NCI-H1694 (cell line): ENCODE measurements at places on chromosomes 16 and 17.

GRCh38 chr17:9110501-9110900 is 89.2 kb downstream of the NTN1 start:
- DNase-seq = no peak

GRCh38 chr16:19555938-19556771 is 652 bp downstream of the VPS35L start:
- DNase-seq = no peak

- DNase-seq = no peak
Measured at GRCh38 chr17:9286434-9286833, 265.1 kb downstream of the NTN1 start.

- no peak for DNase-seq
Measured at GRCh38 chr16:87117936-87118335, 199.3 kb downstream of the C16orf95 start.

GRCh38 chr17:62950067-62950466 is 16.0 kb upstream of the TANC2 start:
- DNase-seq = no peak

GRCh38 chr17:40313668-40314583 is 4.9 kb downstream of the RARA start:
- DNase-seq = peak; percentile 57

DNA sequence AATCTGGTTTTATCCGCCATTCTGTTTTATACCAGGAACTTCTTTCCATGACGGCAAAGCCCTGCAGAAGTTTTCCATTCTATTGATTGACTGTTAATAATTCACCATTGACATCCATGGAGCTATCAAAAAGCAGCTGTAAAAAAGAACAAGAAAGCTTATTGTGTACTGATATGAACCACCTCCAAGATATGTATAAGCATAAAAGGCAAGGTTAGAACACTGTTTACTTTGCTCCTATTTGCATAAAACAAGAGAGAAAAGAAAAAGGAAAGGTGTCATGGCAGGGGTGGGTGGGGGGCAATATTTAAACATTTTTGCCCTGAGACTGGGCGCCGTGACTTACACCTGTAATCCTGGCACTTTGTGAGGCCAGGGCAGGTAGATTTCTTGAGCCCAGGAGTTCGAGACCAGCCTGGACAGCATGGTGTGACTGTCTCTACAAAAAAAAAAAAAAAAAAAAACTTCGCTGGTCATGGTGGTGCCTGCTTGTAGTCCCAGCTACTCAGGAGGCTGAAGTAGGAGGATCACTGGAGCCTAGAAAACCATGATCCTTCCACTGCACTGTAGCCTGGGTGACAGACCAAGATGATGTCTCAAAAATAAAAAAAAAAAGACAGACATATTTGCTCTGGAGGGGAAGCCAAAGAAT is 52.5 kb downstream of the TMEM114 start:
- DNase-seq = no peak

DNA sequence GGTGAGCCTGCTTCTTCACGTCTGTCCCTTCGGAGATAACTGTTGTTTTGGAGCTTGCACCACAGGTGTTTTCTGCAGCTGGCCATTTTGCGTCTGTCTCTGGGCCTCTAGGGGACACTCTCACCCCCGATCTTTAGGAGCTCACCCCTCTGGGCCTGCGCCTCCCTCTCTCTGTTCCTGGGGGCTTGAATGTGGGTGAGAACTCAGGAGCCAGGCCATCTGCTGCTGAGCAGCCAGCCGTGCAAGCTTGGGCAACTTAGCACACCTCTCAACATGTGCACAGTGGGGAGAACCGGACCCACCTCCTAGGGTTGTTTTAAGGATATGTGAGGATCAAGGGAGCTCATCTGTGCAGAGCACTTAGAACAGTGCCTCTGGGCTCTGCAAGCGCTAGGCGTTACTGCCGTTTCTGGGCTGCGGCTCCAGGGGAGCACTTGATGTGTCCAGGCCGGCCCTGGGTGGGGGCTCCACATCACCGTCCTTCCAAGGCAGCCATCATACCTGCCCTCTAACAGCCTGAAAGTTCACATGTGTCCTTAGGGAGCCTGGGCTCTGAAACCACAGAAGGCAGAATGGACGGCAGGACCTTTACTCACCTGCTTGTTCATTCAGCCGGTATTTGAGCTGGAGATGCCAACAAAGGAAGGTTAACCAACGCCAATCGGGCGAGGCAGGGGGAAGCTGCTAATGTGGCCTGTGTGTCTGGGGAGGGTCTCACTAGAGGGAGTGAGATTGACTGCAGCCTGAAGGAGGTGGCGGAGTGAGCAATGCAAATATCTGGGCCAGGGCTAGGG is 66.3 kb downstream of the MRC2 start:
- peak; percentile 92 for DNase-seq

- DNase-seq = no peak
Measured at GRCh38 chr17:1002412-1002753, 5.5 kb downstream of the TIMM22 start.

DNA sequence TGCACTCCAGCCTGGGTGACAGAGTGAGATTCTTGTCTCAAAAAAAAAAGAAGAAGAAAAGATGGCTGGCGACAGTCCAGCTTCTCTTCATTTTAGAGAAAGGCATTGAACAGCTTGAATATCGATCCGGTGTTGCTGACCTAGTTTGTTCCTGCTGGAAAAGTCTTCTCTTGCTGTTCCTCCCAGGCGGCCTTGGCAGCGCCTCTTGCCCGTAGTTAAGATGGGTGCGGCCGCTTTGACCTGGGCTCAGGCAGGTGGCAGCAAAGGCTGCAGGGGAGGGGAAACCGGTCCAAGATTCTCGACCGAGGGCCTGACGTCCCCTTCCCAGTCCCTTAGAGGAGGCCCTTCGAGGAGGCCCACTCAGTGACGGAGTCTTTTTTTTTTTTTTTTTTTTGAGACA is 3.8 kb upstream of the ZNF764 start:
- no peak for DNase-seq

GRCh38 chr16:630249-630814 is 453 bp upstream of the WFIKKN1 start:
- DNase-seq = no peak

DNA sequence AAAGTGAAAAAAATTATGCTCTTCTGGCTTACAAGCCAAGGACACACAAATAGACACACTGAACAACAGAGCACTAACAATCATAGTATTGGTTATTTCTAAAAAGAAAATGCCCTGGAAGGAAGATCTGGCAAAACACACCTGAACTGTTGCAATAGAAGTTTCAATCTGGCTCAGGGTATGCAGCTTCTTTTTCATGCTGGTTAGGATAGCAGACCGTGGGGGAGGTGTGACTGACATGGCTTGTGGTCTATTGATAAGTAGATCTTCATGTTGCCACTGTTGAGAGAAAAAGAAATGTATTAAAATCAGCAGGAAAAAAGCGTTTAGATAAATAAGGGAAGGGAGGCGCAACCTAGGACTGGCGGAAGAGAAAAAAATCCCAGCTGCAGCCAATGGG is 26.5 kb upstream of the ARL6IP1 start:
- no peak for DNase-seq

DNA sequence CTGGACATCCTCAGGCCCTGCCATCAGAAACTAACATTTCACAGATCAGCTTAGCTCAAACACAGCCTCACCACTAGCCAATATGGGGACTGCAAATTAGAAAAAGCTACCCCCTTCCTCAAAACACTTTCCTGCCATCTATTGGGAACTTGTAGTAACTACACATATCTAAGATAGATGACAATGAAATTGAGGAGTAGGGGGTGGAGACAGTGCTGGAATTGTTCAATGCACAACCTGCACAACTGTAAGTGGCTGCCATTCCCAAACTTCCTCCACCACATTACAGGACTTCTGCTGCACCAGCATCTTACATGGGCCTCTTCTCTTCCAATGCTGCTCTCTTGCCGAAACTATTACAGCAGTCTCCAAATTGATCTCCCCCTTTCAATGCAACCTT is 21.9 kb downstream of the AIPL1 start:
- DNase-seq = peak; percentile 83

DNA sequence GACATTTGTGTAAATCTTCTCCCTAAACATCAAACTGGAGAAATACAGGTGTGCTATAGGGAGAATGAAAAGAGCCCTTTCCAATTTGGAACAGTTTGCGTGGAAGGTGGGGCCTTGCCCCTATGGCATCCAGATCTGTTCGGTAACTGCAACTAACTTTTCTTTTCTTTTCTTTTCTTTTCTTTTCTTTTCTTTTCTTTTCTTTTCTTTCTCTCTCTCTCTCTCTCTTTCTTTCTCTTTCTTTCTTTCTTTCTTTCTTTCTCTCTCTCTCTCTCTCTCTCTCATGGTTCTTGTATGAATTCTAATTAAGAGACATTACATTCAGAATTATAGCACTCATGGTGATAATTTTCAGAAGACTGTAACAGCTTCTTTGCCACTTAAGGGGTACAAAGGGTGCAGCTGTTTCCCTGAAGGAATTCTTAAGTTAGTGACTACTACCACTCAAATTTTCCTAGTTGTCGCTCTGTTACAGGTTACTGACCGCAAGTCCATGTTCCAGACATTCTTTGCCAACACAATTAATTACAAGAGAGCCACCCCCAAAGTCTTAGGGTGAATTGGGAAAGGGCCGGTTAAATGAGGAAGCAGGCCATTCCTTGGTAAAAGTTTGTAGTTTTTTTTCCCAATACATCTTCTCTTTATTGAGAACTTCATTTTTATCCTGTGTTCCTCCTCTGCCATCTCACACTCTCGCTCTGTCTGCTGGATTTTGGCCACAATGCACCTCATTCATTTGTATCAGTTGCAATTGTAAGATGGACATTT is 69.8 kb downstream of the KSR1 start:
- DNase-seq = no peak

GRCh38 chr17:36514856-36515255 is 19.8 kb downstream of the MYO19 start:
- no peak for DNase-seq

GRCh38 chr16:84175350-84176081 is 11.3 kb downstream of the TAF1C start:
- DNase-seq = peak; percentile 55

DNA sequence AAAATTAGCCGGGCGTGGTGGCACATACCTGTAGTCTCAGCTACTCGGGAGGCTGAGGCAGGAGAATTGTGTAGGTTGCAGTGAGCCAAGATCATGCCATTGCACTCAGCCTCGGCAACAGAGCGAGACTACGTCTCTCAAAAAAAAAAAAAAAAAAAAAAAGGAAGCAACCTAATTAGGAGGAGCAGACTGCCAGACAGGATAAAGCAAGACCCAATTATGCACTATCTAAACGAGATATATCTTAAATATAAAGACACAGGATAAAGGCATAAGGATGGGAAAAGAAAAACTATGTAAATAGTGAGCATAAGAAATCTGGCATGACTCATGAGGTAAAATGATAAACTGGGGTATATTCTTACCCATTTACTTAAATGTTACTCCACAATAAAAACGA is 4.9 kb downstream of the TXNDC11 start:
- no peak for DNase-seq

GRCh38 chr17:80285237-80285920 is 24.7 kb downstream of the RNF213 start:
- DNase-seq = no peak

GRCh38 chr17:68398691-68399637 is 58.3 kb downstream of the WIPI1 start:
- no peak for DNase-seq

GRCh38 chr17:49742166-49742638 is 21.7 kb downstream of the FAM117A start:
- DNase-seq = no peak

DNA sequence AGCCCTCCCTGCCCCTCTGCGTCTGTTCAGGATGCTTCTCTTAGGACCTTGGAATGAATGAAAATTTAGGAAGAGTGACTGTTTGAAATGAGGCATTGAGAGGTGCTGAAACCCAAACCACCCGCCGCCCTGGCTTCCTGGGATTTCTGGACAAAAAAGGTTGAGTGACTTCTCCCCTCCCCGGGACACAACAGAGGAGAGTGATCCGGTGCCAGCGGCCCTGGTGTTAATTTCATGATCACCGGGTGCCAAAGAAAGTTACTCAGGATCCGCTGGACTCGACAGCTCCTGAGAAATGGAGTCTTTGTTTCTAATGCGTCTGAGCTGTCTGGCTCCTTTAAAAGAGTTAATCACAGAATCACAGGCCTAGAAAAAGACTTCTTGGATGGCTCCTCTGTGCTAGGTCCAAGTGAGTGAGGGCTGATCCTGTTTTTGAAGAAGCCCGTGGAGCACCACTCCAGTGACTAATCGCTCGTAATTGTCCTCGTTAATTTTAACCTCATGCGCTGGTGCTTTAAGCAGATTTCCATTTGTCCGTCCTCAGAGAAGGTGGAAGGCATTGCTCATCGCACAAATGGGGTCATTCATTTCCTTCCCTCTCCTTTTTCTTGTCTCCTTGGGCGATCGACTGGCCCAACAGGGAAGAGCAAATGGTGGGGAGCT is 144.4 kb upstream of the ZFHX3 start:
- DNase-seq = no peak

- DNase-seq = no peak
Measured at GRCh38 chr16:6956511-6956910, 376.1 kb upstream of the RBFOX1 start.

DNA sequence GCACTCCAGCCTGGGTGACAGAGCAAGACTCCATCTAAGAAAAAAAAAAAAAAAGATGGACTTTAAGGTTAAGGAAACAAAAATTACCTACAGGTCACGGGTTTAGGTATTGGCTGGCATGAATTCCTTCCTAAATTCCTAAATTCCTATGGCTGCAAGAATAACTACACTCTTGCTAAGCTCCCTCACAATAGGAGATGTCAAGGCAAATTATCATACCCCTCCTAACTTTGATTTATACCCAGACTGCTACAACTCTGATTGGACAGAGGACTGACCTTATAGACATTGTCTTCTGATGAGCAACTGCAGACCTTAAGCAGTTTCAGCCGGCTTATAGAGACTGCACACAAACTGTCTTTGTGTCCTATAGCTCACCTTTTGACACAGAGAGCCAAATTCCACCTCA is 25.1 kb upstream of the TMC7 start:
- no peak for DNase-seq

DNA sequence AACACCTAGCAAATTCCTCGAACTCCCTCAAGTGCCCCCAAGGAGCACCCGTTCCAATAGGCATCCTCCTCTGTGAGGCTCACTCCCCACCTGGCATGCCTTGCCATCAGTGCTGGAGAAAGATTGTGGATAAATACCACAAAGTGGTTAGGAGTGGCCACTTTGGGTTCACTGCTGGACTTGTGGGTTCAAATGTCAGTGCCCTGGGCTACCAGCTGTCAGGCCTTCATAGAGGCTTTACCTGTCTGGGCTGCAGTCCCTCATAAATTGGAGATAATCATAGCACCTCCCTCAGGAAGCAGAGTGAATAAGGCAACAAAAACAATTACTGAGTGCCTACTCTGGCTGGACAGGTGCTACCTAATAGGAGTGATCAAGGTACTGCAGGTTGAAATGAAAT is 1.5 kb upstream of the SYT17 start:
- no peak for DNase-seq

DNA sequence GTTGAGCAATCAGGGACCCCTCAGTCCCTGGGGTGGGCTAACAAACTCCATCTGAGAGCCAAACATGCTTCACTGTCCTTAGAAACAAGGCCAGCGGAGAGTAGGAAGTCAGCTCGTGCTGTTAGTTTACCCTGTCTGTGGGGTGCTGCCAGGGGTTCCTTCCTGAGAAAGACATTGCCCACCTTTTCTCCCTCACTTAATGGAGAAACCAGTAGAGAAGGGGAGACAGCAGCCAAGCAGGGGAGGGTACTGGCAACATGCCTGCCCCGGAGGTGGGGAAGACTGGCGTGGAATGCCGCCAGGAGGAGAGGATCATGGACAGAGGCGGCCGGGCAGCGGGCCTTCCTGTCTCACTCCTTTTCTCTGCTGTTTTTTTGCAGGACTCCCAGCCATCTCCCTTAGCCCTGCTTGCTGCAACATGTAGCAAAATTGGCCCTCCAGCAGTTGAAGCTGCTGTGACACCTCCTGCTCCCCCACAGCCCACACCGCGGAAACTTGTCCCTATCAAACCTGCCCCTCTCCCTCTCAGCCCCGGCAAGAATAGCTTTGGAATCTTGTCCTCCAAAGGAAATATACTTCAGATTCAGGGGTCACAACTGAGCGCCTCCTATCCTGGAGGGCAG is 19.9 kb downstream of the SP2 start:
- DNase-seq = no peak
